ENCODE measurements at places on chromosomes 2 and 18. TPM values are rescaled to one million over a fixed set of nuclear protein-coding genes. Genes with fewer than 3 reads are reported as not detected.

Gene CIB4
- total RNA-seq = not detected

Gene C2orf78
- total RNA-seq = not detected

DNA sequence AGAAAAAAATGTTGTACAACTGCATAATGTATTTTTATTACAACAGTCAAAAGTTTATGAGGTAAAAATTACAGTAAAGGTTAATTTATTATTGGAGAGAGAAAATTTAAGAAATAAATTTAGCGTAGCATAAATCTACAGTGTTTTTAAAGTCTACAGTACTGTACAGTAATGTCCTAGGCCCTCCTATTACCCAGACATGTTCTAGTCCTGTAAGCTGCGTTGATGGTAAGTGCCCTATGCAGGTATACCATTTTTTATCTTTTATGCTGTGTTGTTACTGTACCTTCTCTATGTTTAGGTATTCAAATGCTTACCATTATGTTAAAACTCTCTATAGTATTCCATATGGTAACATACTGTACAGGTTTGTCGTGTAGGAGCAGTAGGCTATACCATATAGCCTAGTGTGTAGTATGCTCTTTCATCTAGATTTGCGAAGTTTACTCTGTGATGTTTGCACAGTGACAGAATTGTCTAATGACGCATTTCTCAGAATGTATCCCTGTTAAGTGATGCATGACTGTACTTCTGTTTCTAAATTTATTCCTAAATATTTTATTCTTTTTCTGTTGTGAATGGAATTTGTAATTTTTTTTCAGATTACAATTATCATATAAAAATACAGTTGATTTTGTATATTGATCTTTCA is 24.5 kb downstream of the ABI2 start:
- H3K27me3 ChIP-seq = no peaks in the 10 kb centered on the region
- DNase-seq = no peak
- H3K4me1 ChIP-seq = no peaks in the 10 kb centered on the region

GRCh38 chr18:79555885-79556284 is 123.7 kb upstream of the CTDP1 start:
- H3K4me1 ChIP-seq = no peaks in the 10 kb centered on the region
- no peak for DNase-seq
- no peak overlapping the region for H3K4me3 ChIP-seq

DNA sequence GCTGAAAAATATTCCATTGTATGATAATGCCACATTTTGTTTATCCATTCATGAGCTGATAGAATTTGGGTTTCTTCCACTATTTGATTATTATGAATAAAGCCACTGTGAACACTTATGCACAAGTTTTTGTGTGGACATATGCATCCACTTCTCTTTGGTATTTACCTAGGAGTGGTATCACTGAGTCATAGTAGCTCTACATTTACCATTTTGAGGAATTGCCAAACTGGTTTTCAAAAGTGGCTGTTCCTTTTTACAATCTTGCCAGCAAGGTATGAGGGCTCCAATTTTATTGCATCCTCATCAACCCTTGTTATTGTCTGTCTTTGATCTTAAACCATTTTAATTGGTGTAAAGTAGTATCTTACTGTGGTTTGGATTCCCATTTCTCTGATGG is 13.3 kb upstream of the EHBP1 start:
- DNase-seq = no peak
- H3K27ac ChIP-seq = no peak overlapping the region
- no peaks in the 10 kb centered on the region for H3K4me1 ChIP-seq
- no peaks in the 10 kb centered on the region for H3K36me3 ChIP-seq

GRCh38 chr2:183543731-183544130 is 419.5 kb downstream of the NUP35 start:
- H3K27me3 ChIP-seq = no peaks in the 10 kb centered on the region
